GF-D8 (cell line): ENCODE measurements at places on chromosomes 12 and 14.

- DNase-seq, result no peak
Observed at GRCh38 chr14:40003773-40004172, 571.5 kb upstream of the FBXO33 start.

GRCh38 chr12:103964805-103965204, 867 bp upstream of the TDG start:
- DNase-seq, result no peak

GRCh38 chr12:104538056-104538455, 81.3 kb downstream of the CHST11 start:
- DNase-seq, result no peak

GRCh38 chr12:107441665-107442300, 243.8 kb upstream of the PWP1 start:
- no peak for DNase-seq

GRCh38 chr14:92511453-92512238, 1.9 kb upstream of the RIN3 start:
- no peak for DNase-seq

DNA sequence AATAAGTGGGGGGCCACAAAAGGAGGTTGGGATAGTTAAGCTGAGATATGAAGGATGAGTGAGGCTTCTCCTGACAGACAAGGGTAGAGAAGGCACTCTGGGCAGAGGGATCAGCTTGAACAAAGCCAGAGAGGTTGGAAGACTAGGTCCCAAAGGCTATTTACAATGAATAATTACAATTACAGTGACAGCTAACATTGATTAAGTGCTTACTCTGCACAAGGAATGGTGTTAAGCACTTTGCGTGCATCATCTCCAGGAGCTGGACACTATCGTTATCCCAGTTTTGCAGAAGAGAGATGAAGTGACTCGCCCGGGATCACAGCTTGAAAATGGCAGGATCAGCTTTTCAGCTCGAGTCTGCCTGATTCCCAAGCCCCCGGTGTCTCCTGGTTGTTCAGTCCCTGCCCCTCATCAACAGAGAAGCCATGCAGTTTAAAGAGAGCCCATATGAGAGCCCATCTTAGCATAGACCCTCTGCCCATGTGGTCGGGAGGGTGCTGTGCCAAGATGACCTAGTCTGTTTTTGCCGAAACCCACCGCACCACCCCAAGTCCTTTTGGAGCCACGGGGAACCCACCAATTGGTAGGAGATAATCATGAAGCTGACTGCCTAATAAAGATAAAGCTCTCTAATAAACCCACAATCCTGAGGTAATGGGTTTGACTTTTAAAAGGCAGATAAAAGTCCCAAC, 89.9 kb upstream of the HSPB8 start:
- no peak for DNase-seq

- DNase-seq, result no peak
Observed at GRCh38 chr12:12467264-12467663, 95.4 kb downstream of the DUSP16 start.

DNA sequence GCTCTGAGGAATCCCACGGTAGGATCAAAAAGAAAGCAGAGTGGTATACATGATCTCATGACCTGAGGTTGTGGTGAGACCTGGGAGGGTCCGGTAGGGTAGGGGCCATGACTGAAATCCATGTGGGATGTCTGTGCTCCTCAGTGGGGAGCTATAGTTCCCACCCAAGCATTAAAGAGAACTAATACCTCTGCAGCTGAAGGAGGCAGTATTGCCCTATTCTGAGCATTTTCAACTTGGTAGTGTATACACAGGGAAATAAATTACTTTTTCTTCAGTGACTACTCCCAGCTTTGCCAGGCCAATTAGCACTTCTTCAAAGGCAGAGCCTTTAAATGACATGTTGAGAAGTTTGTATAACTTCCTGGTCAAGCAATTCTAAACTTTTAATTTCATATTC, 613.8 kb downstream of the KCNH5 start:
- no peak for DNase-seq

DNA sequence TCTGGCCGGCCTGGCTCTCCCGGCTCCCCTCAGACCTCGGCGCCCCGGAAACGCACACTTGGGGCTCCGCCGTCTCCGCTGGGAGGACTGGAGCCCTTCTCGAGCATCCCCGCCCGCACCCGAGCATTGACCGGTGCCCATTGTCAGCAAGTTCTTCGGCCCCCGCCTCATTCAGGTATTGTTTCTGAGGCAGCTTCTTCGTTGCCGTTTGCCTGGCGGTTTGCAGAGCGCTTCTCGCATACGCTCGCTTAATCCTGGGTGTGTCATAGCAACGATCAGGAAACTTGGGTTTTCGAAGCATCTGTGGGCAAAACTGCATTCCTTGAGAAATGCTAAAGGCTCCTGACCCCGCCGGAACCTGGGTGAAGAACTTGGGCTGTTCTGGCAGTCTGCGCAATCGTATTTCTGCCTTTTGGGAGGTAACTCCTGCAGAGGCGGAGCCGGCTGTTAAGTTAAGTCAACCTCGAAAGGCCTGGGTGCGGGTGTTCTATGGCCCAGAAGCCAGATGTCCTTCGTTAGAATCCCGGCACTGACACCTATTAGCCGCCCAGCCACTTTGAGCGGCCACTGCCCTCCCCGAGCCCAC, 518 bp downstream of the GSKIP start:
- no peak for DNase-seq

DNA sequence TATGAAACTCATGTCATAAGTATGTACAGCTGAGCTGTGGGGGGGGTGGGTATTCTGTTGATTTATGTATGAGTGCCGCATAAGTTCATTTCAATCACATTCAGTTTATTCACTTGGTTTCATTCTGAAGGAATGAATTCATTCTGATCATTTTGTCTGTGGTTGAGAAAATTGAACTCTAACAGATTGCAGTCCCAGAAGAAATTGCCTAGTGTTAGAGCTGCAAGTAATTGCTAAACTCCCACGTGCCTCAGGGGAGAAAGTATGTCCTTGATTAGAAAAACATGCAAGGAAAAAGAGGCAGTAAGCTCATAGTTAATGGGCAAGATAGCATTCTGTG, 442.4 kb upstream of the MGAT4C start:
- no peak for DNase-seq

- no peak for DNase-seq
Observed at GRCh38 chr12:106790020-106790419, 15.5 kb downstream of the RIC8B start.

DNA sequence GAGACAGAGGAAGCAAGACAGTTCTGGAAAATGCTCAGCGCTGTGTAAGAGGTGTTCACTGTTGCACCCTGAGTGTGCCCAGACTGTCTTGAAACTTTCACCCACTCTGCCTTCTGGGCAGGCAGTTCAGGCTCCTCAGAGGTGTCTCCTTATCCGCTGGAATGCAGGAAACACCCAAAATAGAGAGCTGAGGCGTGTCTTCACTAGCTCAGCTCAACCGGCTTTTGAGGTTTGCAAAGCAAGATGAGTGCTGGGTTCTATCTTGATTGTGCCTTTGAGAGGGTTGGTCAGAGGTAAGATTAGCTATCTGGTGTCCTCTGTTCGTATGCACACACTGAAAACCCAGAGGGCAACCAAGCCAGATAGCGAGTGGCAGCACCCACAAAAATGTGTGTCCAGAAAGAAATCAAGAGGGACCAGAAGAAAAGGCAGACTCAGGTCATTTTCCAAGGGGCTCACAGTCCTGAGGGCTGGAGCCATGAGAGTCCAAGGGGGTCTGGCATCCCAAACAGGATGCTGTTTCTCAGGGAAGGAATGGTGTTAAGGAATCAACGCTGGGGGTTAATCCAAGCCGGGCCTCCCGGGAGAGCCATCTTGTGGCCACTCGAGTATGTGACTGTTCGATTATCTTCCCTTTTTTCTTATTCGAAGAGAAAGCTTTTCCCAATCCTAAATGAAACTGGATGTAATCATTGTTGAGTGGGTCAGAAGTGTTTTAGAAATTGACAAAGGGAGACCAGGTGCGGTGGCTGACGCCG, 47.1 kb downstream of the TBX3 start:
- DNase-seq, result no peak

DNA sequence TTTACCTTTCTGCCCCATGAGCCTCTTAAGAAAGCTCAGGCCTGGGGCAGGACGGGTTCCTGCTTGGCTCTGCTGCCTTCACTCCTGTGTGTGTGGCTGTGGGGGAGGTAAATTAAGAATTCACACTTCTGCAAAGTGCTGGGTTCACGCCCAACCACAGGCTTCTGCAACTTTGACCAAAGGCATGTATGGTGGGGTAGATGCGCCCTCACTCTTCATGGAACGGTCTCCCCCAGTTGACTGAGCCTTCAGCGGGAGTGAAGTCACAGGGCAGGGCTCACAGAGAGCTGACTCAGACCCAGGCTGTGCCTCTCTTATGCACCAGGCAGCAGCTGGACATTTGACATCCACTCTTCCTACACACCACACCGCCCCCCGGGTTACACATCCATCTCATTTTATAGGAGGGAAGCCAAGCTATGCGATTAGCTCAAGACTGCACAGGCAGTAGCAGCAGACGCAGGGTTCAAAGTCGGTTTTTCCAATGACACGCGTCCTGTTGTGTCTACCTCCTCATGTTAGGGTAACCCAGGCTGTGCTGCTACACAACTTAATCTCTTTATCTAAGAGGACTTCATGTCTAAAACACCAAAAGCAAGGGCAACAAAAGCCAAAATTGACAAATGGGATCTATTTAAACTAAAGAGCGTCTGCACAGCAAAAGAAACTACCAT, 15.4 kb upstream of the BCL11B start:
- DNase-seq, result no peak

GRCh38 chr14:23828616-23829015, 125.0 kb upstream of the DHRS4 start:
- peak; percentile 37 for DNase-seq

DNA sequence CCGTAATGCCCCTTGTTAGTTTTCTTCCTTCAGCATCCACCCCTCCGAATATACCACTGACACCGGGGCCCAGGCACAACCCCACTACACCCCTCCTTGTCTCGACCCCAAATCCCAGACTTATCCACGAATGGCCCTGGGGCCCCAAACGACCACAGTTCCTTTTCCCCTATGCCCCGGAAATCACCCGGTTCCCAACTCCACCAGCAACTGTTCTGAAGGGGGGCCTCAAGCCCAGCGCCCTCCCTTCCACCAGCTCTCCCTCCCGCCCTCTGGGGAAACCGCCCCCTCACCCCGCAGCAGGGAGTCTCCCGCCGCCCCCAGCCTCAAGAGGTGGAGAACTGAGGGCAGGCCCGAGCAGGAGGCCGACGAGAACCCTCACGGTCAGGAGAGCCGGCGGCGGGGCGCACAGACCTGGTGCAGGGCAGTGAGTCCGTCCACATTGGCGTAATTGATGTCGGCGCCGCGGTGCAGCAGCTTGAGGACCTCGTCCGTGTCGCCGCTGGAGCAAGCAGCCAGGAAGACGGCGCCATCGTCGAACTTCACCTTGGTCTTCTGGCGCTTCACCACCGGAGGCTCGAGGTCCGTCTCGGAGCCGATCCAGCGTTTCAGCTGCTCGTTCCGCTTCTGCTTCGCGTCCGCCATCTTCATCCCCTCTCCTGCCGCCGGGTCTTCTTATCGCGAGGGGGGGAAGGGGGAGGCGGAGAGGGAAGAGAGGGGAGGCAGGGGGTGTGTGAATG, 446 bp downstream of the PPP1R12A start:
- DNase-seq, result peak; percentile 27

- no peak for DNase-seq
Observed at GRCh38 chr14:100434911-100435438, 111.8 kb downstream of the SLC25A47 start.

DNA sequence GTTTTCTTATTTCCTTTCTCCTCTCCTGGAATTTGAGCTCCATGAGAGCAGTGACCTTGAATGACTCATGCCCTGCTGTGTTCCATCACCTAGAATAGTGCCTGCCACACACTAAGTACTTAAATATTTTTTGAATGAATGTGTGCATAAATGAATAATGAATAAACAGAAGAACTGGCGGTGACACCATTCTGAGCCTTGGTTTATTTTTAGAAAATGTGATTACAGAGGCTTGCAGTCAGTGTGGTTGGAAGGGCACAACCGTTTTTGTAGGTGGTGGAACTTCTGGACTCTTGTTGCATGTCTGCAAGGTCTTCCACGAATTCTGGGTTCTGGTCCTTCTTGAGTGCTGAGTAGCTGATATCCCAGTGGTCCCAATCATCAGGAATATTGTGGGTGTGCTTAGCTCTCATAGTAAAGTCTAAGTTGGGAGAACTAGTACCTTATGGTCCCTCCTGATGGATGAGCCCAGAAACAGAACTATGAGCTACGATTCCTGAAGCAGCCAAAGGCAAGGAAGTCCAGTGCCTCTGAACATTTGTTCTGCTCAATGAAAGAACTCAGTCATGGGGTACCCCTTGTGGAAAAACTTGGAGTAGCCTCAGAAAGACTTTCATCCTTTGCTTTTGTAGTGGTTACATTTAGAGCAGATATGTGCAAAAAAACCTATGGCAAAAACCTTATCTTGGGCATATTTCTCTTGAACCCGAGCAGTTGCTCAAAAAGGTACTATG, 28.8 kb upstream of the BHLHE41 start:
- DNase-seq, result no peak

DNA sequence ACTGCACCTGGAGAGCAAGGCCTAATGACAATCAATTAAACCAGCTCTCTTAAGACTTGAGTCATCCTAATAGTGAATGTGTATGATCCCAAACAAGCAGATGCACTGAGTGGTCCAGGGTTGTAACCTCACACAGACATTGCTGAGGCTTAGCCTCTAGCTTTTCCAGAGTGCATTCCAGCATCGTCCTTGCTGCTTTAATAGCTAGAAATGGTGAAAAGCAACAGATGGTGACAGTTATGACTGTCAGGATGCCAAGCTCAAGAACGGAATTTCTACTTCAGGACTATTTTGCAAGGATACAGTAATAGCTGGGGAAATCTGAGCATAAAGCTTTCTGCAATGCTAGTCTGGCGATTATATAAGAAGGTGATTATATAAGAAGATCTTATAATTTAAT, 34.6 kb downstream of the PTPRR start:
- no peak for DNase-seq

DNA sequence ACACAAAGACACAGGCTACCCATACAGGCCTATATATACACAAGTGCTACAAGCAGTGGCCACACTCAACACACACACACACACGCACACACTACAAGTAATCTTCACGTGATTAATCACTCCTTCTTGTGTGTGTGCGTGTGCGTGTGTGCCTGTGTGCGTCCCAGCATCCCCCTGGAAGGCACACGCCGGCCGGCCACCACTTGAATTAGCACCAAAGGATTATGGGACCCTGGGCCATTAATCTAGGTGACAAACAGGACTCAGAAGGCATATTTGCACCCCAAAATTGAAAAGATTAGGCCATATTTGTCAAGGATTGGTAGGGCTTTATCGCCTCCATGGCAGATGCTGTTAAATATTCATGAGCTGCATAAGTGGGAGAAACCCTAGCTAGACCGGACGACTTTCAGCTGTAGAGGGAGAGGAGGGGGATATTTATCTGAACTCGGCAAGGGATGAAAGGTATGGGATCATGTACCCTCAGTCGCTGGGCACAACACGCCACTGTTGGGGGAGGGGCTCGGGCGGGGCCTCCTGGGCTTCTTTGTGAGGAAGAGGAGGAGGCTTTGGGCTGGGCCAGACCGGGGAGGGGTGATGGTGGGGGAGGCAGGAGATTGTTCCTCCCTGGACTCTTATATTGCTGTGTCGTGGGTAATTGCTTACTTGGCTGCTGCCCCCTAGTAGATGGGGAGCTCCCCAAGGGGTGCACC, 89.6 kb upstream of the LHX5 start:
- no peak for DNase-seq
